ENCODE measurements at places on chromosomes 2 and 18.

GRCh38 chr2:174716785-174717184 is 47.5 kb downstream of the CHRNA1 start:
- DNase-seq, result no peak

- DNase-seq, result no peak
Measured at GRCh38 chr18:54150226-54150625, 74.2 kb downstream of the MBD2 start.

- peak; percentile 18 for DNase-seq
Measured at GRCh38 chr2:53515435-53516332, 251.9 kb upstream of the CHAC2 start.

DNA sequence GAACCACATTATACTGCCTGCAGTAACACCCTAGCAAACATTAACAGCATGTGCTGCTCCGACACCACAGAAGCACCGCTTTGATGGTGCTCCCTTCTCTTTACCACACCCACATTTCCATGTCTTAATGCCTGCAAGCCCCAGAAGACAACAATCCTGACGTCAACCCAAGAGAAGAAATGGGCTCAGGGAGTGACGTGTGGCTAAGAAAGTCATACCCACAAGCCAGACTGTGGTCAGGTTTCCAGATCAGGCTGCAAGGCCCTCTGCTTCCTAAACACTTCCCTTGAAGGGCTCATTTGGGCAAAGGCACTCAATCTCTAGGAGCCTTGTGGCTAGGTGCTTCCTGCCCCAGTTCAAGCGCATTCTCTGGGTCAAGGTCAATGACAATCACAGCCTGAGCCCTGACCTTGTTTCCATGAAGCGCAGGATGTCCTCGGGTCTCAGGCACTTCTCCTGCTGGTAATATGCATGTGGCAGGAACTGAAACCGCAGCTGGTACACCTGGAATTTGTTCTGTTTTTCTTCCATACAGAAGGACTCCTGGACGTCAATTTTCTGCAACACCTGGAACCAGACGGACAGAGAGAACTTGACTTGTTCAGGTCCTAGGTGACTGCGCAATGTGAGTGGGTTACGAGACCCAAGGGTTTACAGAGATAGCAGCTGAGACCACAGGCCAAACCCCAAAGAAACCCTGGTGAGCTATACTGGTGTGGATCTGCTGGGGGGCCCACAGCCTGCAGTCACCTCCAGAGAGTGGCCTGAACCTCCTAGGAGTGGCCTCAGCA is 67.2 kb downstream of the POLR1A start:
- peak; percentile 20 for DNase-seq

GRCh38 chr2:168348076-168348475 is 100.7 kb upstream of the STK39 start:
- DNase-seq, result peak; percentile 36

DNA sequence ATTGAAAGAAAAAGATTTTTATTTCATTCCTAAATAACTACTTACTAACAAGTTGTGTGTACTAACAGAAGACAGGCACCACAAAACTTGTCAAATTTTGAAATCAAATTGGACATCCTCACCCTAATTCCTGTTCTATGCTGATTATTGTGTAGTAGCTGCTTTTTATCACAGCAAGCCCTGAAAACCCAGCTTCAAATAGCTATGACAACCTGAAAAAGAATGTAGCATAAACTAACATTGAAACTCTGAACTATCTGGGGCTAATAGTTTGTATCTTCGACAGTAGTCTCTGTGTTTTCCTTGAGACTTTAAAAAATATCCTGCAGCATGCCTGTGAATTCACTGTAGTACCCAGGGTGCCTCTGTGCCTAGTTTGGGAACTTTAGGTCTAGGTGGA is 122.6 kb downstream of the WDPCP start:
- no peak for DNase-seq

DNA sequence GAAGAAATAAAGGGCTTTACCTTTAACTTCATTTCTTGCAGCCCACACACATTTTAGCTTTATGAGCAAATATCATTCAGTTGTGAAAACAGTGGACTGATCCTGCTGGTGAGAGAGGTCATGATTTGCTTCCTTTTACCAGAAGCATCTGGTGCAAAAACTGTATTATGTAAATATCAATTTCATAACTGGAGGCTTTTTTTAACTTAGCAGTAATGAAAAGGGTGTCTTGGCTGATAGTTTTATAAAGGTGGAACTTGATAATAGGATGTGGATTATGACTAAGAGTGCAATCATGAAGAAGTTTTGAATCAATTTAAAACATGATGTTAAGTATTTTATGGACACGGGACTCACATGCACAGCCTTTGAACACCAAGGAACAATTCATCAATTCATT is 304.4 kb downstream of the GULP1 start:
- DNase-seq, result peak; percentile 86

GRCh38 chr2:132037527-132038178 is 124.1 kb downstream of the ANKRD30BL start:
- DNase-seq, result peak; percentile 3

DNA sequence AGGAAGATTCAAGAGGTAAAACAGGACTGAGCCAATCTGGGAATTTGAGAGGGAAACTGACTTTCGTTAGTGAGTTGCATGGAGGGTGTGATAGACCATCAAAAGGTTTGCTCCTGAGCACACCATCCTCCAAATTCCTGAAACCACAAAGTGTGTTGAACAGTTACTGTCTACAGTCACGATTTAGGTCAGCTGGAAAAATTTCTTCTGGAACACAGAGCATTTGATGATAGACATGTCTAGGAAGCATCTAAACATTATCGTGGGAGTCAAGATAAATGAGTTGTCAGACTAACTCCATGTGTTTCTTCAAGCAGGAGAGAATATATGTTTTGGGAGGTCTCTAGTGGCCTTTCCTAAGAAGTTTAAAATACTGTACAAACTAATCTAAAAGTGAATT is 449.4 kb upstream of the SLC14A2 start:
- DNase-seq, result no peak

GRCh38 chr2:74551942-74552913 is 1.5 kb downstream of the LOXL3 start:
- no peak for DNase-seq

- DNase-seq, result no peak
Measured at GRCh38 chr2:117127680-117128079, 686.8 kb upstream of the DDX18 start.

- DNase-seq, result no peak
Measured at GRCh38 chr2:9519250-9519649, 36.4 kb downstream of the ADAM17 start.

DNA sequence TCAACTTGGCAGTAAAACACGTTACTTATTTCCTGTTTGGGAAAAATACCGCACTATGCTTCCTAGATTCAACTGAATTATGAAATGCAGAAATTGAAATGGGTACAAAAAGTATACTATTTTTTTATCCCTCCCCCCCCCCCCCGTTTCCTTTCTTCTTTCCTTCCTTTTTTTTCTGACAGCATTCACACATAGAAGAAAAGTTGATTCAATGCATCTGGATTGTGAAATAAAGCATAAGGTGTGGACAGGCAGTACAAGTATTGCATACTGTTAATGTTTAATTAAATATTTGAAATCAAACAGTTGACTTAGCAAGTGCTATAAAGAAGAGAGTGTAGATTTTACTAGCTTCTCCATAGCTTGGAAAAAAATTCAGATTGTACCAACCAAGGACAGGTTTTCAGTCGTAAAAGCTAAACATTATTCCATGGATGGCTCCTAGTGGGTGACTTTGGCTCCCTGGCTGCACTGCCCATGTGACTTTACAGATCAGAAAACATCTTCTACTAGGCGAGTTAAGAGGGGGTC is 21.6 kb upstream of the AGFG1 start:
- no peak for DNase-seq

GRCh38 chr18:57054891-57055290 is 92.0 kb upstream of the BOD1L2 start:
- DNase-seq, result no peak

DNA sequence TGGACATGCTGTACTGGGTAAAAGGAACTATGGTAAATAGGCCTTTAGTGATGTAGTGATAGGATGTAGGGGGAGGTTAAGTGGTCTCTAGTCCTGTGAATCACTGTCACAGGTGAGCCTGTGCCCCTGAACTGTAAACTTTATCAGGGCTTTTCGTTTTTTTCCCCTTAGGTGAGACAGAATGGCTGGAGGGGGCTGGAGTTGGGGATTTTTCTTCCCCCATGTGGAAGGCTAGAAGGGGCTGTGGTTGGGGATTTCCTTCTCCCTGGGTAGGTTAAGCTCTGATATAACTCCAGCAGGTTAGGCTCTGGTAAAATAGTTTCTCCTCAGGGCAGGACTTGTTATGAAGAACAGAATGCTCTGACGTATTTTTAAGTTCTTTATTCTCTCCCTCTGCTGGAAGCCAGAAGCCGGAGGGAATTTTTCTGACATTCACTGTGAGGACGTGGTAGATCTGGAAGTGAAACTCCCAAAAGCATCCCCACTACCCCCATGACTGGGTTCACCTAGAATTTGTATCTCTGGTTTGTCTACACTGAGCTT is 28.5 kb downstream of the PIKFYVE start:
- DNase-seq, result no peak

DNA sequence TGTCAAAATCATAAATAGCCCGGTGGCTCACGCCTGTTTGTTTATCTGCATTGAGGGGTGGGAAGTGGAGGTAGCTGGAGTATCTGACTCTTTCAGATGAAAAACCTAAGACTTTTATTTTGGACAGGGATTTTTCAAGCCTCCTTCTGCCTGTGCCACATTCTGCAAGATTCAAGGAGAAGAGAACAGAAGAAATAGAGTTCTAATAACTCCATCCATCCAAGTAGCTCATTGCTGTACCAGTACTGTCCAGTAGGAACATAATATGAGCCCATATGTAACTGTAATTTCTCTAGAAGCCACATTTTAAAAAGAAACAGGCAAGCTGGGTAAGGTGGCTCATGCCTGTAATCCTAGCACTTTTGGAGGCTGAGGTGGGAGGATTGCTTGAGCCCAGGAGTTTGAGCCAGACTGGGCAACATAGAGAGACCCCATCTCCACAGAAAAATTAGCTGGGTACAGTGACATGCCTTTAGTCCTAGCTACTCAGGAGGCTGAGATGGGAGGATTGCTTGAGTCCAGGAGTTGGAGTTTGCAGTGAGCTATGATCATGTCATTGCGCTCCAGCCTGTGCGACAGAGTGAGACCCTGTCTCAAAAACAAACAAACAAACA is 35.4 kb upstream of the NT5DC4 start:
- DNase-seq, result no peak
